ENCODE measurements at places on chromosomes 13 and 19.

DNA sequence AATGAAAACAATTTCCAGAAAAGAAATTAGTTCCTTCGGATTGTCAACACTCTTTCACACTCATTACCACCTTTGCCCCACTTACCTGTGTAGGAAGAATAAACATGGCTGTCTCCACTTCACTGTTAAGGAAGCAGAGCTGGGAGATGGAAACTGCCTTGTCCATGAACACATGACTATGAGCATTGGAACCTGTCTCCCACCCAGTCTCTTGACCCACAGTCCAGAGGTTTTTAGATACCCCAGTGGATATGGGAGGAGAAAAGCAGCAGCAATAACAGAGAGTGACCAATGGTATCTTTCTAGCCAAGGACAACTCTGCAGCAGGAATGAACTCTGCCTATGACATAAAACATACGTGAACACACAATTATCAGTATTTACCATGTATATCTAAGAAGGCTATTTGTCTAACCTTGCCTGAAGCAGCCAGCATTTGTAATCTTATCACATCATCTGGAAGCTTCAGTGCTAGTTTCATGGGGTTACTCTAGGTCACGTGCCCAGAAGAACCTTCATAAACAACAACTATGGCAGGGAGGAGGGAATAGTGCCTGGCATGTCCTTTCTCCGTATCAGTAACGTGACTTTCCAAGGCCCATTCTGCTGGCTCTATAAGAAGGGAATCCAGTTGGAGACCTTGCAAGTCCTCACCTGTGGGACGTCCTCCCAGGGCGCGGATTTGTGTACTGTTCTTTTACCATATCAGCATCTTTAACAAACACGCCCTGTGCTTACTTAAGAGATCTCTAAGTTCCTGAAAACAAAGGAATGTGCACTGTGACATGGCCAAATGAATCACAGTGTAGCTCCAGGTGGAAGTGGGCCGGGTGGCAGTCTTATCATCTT lies 221.8 kb upstream of the UBL3 start:
- DNase-seq, result no peak

GRCh38 chr13:89199138-89199537 lies 1528.0 kb downstream of the SLITRK5 start:
- peak; percentile 8 for DNase-seq

GRCh38 chr13:90974249-90974975 lies 373.1 kb upstream of the MIR17HG start:
- DNase-seq, result no peak

GRCh38 chr19:53865523-53865917 lies 2.2 kb upstream of the MYADM start:
- no peak for DNase-seq

- no peak for DNase-seq
These were observed 9.3 kb upstream of the PSPC1 start for GRCh38 chr13:19791953-19792537.

GRCh38 chr13:66365101-66365500 lies 865.0 kb downstream of the PCDH9 start:
- no peak for DNase-seq

DNA sequence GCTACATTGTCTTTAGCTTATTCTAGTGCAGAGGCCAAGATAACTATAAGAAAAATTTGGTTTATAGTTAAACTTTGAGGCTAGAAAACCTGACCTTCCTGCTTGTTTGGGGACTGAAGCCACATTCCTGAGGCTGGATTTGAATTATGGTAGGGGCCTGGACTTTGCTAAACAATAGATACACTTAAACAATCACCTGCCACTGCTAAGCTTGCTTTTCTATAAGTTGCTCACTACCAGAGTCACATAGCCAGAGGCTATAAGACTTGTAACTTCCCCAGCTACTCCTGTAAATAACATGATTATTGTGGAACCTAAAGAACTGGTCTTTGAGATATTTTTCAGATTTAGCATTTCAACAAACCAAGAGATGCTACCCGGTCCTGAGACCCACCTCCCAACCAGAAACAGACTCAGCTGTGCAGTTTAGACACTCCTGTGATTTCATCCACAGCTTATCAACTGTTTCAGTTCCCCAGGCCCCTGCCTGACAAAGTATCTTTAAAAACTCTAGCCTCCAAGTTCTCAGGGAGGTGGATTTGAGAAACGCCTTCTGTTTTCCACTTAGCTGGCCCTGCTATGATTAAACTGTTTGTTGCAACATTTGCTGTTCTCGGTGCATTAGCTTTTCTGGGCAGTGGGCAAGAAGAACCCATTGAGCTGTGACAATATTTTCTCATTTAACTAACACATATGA lies 77.7 kb downstream of the MIPEP start:
- DNase-seq, result no peak

DNA sequence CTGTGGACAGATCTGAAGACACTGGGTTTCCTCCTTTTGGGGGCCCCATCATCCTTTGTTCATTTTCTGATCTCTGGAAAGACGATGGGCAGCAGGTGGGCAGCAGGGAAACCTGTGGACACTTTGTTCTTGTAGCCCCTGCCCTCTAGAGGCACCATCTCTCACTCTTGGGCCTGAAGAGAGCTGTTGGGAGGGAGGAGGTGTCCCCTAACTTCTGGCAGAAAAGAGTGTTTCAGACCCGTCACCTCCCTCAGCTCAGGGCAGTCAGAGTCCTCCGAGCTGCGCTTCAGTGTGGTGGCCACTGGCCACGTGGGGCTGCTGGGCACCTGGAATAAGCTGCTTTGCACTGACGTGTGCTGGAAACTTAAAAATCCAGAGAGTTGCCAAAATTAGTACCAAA lies 26.9 kb upstream of the RNF17 start:
- no peak for DNase-seq

All from HS-5 (cell line).